ENCODE measurements at places on chromosomes 2 and 18.

DNA sequence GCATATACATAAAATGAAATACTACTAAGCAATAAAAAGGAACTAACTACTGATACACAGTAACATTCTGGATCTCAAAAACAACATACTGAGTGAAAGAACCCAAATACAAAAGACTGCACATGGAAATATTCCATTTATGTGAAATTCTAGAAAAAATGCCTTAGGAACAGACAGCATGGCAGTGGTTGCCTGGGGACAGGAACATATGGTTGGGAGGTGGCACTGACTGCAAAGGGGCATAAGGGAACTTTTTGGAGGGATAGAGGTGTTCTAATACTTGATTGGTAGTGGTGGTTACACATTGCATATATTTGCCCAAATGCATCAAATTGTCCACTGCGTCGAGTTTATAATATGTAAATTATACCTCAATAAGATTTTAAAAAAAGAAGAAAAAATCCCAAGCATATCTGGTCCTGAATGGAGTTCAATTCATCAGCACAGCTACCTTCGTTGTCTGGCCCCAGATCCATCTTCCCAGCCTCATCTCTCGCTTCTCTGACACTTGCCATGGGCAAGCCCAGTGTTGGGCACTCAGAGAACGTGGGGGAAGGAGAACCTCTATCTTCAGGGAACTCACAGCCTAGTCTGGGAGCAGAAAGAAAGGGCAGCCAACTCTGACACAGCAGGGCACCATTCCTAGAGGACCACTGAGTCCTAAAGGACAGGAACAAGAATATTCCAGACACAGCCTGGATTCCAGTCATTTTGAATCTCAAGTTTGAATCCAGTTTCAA, 8.6 kb upstream of the SMAD4 start:
- no peak for DNase-seq

- no peak for DNase-seq
Measured at GRCh38 chr2:7934476-7934875, 747.4 kb upstream of the ID2 start.

DNA sequence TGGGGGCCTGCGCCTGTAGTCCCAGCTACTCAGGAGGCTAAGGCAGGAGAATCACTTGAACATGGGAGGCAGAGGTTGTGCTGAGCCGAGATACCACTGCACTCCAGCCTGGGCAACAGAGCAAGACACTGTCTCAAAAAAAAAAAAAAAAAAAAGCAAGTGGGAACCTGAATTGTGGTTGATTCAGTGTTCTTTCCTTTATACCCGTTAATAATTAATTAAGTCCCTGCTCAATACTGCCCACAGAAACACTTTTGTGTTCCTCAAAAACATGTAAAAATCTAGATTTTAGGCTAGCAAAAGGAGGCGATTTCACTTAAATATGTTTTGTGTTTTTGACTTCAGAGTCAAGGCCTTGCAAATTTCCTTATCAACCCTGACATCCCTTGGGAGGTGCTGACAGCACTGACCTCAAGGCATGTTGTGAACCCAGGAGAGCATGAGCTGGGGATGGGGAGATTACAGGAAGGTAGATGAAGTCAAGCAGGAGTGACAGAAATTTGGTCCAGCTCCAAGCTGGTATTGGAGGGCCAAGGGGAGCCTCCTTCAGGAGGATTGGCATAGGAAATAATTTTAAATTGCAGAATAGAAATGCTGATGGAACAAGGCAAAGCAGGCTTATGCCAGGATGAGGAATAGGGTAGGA, 89.0 kb upstream of the PNPT1 start:
- DNase-seq = no peak

DNA sequence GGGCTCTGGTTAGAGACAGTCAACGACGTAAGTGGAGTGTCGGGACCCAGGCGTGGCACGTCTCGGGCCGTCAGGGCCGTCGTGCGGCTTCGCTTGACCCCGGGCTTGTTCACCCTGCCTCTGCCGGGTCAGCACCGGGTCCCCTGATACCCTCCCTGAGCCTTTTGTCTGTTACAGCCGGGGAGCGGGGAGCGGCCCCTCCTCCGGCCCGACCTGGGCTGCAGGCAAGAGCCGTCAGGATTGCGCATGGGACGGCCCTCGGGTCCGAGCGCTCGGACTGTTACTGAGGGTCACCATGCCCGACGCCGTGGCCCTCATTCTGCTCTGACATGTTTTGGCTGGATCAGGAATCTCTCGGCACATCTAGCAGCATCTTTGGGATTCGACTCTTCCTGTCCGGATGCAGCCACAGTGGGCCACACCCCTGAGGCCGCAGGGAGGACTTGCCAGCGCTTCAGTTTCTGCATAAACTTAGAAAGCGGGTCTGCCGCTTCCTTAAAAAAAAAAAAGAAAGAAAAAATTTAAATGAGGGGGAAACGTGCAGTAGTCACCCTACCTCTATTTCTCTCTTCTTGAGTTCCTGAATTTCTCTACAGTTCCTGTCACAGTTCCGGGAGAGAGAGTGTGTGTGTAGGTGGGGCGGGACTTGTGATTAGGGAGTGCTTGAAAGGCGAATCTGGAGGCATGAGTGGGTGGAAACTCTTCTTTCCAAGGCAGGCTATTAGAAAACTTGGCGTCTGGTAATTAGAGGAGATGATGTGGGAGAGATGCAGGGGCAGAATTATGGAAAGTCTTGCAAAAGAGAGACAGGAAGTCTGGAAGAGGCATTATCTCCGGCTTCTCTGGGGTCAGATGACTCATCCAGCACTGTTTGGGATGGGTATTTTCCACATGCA, 909 bp downstream of the TMEM87B start:
- DNase-seq = no peak

DNA sequence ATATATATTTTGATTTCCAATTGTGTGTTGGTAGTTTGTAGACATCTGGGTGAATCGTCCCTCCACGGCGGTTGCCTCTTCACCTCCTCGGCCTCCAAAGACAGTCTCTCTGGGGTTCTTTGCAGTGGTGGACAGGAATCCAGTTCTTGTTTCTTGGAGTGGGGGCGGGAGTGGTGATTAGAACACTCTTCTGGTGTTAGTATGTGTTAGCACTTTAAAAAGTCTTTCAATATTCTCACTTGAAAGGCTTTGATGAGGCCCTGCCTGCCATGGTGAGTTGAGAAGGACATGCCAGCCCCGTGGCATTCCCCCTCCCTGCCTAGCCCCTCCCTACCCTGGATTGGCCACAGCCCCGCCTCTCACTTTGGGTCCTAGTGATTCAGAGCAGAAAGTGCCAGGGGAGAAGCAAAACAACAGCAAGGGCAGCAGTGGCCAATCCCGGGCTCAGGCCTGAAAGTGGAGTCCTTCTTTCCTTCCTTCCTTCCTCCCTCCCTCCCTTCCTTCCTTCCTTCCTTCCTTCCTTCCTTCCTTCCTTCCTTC, 316.8 kb upstream of the HS6ST1 start:
- no peak for DNase-seq
